ENCODE measurements at places on chromosomes 3 and 15. TPM values are rescaled to one million over a fixed set of nuclear protein-coding genes. Genes with fewer than 3 reads are reported as not detected.
A peak's percentile ranks its signal among the peaks of the same experiment; 100 is the strongest.

The SLITRK3 gene
- not detected for total RNA-seq

The CSPG5 gene
- total RNA-seq: 0.97 TPM

The ASB14 gene
- total RNA-seq: not detected

- DNase-seq: no peak
Measured at GRCh38 chr3:126348308-126348920, 8.8 kb downstream of the KLF15 start.

GRCh38 chr3:153137626-153138025 is 24.4 kb upstream of the RAP2B start:
- DNase-seq: no peak

DNA sequence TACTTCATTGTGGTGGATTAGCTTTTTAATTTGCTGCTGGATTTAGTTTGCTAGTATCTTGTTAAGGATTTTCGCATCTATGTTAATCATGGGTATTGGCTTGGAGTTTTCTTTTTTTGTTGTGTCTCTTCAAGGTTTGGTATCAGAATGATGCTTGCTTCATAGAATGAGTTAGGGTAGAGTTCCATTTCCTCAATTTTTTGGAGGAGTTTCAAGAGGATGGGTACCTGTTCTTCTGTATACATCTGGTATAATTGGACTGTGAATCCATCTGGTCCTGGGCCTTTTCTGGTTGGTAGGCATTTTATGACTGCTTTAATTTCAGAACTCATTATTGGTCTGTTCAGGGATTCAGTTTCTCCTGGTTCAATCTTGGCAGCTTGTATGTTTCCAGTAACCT is 335.6 kb downstream of the EDEM1 start:
- no peak for DNase-seq

DNA sequence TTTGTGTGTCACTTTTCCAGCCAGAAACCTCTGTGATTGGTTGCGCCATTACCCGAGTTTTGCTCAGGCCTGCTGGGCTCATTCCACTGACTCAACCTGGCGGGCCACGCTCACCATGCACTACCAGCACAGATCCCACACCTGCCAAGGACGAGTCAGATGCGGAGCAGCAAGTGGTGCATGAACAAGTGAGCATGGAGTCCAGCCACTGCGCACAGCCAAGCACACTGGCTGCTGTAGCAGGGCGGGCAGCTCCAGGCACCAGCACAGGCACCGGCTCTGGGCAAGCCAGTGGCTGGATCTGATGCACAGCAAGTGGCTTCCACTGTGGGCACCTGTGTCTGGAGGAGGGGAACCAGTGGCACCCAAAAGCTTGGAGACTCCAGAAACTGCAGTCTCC is 110.4 kb downstream of the CBLB start:
- DNase-seq: peak; percentile 35
